Transverse colon (tissue), 4 donors: ENCODE measurements at places on chromosomes 4 and X. TPM values are rescaled to one million over a fixed set of nuclear protein-coding genes. Genes with fewer than 3 reads are reported as not detected.

RXFP1 gene
- 0.16 TPM for total RNA-seq

DNA sequence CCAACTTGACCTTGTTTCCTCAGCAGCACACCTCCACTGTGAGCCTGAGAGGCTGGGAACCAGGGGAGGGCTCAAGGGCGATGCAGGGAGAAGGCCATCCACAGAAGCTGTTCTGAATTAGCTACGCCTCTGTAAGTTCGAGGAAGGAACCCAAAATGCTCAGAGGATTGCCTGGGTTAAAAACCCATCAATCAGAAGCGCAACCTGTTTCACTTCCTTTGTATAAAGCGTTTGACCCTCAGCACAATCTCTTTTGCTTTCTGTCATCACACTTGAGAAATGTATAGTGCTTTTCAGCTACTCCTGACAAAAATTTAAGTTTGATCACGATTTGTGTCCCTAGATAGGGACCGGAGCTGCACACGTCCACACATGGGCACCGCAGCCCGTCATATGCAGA is 48.0 kb upstream of the MAP3K15 start:
- DNase-seq, result no peak

DNA sequence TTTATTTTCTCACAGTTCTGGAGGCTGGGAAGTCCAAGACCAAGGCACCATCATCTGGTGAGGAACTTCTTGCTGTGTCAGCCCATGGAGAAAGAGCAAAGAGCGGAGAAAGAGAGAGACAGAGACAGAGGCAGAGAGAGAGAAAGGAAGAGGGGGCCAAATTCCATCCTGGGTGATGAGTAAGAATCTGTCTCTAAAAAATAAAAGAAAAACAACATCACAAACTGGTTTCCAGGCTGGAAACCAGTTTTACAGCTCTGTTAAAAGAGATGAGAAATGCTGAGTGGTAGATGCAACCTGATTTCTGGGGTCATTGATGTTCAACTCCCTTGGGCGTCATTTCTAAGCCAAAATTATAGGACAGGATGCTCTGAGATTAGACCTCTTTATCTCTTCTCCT is 72.9 kb downstream of the SHOX start:
- no peak for DNase-seq

GRCh38 chrX:23786268-23786815 is 3.4 kb downstream of the SAT1 start:
- DNase-seq, result no peak

GRCh38 chrX:106246511-106246910 is 78.4 kb downstream of the PWWP3B start:
- no peak for DNase-seq
